Ovary (tissue), 10 donors: ENCODE measurements at places on chromosomes 13 and 19. TPM values are rescaled to one million over a fixed set of nuclear protein-coding genes. Genes with fewer than 3 reads are reported as not detected.

ZSCAN4 gene
- total RNA-seq = not detected

CEACAM16 gene
- total RNA-seq = not detected

- DNase-seq = no peak
These were observed 1233.2 kb downstream of the OLFM4 start for GRCh38 chr13:54261856-54262255.

PSG3 gene
- total RNA-seq = not detected

- no peak for DNase-seq
These were observed 433.4 kb downstream of the SLITRK5 start for GRCh38 chr13:88104576-88104975.

GRCh38 chr19:38031423-38031770, 124.4 kb downstream of the SIPA1L3 start:
- no peak for DNase-seq

- DNase-seq = no peak
These were observed 19.8 kb downstream of the MYO9B start for GRCh38 chr19:17095141-17095919.

SULT2A1 gene
- not detected for total RNA-seq

DNA sequence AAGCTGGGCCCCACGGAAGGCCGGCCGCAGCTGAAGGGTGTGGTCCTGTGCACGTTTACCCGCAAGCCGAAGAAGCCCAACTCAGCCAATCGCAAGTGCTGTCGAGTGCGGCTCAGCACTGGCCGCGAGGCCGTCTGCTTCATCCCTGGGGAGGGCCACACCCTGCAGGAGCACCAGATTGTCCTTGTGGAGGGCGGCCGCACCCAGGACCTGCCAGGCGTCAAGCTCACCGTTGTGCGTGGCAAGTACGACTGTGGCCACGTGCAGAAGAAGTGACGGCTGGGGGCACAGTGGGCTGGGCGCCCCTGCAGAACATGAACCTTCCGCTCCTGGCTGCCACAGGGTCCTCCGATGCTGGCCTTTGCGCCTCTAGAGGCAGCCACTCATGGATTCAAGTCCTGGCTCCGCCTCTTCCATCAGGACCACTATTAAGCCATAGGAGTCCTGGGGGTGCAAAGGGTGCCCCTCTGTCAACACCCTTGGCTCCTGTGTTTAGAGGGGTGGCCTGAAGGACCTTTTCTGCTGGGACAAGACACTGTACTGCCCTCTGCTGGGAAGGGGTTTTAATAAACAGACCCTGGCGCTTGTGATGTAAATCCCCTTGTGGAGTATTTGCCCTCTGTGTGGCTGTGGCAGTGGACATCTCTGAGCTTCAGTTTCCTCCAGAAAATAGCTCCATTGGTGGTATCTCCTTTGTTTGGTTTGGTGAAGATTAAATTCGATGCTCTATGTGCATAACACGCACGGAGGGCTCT, 1.9 kb downstream of the MRPS12 start:
- DNase-seq = peak; percentile 50

ATP4A gene
- total RNA-seq = not detected

- no peak for DNase-seq
These were observed 49.3 kb downstream of the NFIC start for GRCh38 chr19:3415695-3416094.

ZNF665 gene
- 11.2 TPM for total RNA-seq

GRCh38 chr19:51681286-51681941, 11.7 kb upstream of the SPACA6 start:
- no peak for DNase-seq

DNA sequence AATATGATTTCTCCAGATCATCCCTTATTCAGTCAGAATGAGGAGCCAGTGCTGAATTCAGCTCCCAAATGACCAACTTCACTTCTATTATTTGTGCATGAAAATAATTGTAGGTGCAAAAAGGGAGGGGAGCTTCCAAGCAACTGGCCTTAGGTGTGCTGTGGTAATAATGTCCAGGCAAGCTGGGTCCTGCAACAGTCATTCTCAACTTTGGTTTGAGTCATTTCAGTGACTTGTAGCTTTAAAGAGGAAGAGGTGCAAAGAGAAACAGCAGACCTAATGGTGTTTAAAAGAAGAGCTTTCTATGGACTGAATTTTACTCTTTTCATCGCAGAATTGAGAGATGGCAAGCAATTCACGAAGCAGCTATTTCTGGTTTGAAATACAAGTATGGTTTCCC, 29.2 kb upstream of the FGF9 start:
- DNase-seq = no peak

GRCh38 chr19:29079356-29080032, 133.5 kb downstream of the UQCRFS1 start:
- DNase-seq = no peak

DNA sequence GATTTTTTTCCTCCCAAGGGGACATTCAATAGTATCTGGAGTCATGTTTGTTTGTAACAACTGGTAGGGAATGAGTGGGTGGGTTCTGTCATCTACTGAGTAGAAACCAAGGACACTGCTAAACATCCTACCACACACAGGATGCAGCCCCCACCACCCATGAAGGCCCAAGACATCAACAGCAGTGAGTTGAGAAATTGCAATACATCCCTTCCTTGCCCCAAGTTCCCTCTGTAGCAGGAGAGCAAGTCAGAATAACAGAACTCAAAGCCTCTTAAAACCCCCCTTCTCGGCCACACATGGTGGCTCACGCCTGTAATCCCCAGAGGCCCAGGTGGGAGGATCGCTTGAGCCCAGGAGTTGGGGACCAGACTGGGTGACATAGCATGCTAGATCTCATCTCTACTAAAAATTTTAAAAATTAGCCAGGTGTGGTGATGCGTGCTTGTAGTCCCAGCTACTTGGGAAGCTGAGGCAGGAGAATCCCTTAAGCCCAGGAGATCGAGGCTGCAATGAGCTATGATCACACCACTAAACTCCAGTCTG, 2.4 kb upstream of the CYP2F1 start:
- DNase-seq = no peak

GADD45GIP1 gene
- total RNA-seq = 43.4 TPM
